GM04504 (cell line): ENCODE measurements at places on chromosomes 5 and 9.

- no peak for DNase-seq
These were observed 19.5 kb downstream of the MAP1B start for GRCh38 chr5:72126796-72127195.

DNA sequence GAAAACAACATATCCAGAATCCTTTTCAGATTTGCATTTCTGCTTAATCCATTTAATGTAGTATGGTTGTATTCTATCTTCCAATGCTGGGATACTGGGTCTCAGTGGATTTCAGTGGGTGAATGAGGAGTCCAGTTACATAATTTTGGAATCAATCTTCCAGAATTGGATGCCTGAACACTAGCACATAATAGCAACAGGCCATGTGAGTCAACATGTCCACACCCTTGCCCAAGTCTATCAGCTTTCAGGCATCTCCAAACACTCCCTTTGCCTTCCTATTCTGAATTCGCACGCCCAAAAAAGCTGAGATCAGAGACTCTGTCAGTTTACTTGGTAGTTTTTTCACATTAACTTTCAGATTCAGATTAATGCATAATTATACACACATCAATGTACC is 202.6 kb downstream of the TSSK1B start:
- no peak for DNase-seq

DNA sequence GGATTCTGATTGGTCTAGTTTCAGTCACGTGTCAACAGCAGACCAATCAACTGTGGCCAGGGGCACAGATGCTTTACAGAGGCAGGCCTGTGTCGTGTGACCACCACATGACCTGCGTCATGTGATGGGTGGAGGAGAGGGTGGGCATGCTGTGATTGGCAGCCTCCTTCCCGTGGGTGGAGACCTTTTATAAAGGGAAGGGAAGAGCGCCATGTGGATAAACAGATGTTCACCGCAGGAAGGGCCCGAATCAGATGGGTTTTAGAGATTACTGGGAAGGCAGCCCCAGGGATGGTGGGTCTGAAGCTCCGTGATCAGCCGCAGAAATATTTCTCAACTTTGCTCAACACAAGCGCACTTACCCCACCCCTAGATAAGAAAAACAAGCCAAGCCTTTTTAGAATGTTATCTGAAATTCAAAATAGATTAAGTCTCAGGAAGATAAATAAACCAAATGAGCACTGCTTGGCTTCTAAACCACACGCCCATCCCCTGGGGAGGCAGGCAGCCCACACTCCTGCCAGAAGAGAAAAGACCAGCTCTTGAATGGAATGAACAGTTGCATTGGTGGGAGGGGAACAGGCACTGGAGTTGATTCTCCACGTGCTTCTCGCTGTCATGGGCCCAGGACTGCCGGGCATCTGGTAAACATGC is 43.6 kb downstream of the ROPN1L start:
- no peak for DNase-seq

DNA sequence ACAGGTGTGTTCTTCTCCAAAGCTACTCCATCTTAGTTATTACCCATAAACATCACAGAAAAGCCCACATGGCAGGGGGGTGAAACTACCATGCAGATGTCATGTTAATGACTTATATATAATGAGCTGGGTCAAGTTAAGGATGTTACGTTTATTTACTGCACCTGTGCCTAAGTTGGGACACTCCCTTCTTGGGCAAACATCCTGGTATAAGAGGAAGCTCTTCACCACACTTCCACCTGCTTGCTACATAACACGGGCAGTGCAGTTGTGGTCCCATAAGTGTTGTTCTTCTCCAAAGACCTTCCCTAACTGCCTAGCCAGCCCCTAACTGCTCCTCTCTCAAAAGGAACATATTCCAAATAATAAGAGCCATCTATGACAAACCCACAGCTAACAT is 9.3 kb upstream of the ZCCHC9 start:
- no peak for DNase-seq

DNA sequence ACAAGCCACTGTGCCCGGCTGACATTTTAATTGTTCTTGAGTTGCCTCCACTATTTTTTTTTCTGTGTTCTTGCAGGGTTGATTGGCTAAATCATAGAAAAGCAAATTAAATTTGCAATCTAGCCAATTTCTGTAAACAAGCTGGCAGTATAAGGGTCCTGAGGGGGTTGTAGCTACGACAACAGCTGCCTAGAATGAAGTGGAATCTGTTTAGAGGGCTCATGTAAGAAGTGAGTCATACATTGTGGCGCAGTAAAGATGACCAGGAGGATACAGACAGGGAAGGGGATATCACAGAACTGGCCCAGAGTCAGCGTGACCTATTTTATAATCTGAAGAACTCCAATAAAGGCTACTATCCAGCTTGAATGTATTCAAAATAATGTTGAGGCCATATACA is 82.2 kb upstream of the TLE1 start:
- DNase-seq, result no peak
